GM13976 (cell line): ENCODE measurements at places on chromosomes 5 and 9.

- DNase-seq, result no peak
Observed at GRCh38 chr9:110069326-110070248, 138.4 kb downstream of the C9orf152 start.

GRCh38 chr5:130992095-130992494 is 173.0 kb downstream of the HINT1 start:
- DNase-seq, result no peak

GRCh38 chr9:135960411-135961276 is 529 bp downstream of the UBAC1 start:
- DNase-seq, result peak; percentile 59

DNA sequence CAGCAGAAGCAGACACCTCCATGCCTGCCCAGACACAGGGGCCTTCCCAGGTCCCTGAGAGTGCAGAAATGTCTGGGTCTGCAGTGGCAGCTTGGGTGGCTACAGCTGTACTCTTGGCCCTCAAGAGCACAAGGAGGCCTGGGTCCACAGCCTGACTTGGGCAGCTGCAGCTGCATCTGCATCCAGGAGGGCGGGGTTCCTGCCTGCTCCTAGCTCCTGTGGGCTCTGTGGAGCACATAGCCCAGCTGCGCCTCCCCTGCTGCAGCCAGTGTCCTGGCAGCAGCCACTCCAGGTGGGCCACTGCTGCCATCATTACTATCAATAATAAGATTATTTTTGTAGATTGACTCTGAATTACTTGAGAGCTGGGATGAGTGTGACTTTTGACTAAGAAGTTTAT is 162.0 kb upstream of the PTCH1 start:
- DNase-seq, result no peak

DNA sequence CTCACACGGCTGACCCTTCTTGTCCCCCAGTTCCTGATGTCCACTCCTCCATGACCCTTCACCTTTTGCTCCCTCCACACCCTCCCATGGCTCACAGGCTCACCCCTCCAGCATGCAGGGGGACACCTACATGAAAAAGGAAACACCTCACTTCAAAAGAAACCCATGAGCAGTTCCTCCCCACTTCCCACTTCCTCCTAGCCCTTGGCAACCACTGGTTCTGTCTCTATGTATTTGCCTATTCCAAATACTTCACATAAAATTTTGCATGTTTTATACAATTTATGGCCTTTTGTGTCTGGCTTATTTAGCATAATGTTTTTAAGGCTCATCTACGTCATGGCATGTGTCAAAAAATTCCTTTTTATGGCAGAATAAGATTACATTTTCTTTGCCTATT is 100.2 kb upstream of the S1PR3 start:
- no peak for DNase-seq

DNA sequence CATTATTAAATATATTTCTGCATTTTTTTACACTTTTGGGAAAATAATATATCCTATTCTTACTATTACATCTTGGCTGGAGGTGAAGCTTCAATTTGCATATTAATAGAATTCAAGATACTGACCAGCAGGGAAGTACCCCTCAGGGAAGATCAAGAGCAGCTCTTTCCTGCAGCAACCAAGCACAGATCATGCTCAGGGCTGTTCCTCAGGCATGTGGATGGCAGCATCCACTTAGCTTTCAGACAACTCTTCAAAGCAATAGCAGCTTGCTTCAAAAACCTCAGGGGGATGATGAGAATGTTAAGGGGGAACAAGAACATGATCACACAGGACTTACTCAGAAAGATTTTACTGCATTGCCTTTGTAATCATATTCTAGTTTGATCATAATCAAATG is 731.8 kb downstream of the SEMA5A start:
- no peak for DNase-seq

GRCh38 chr9:13755551-13755950 is 476.1 kb upstream of the MPDZ start:
- no peak for DNase-seq

DNA sequence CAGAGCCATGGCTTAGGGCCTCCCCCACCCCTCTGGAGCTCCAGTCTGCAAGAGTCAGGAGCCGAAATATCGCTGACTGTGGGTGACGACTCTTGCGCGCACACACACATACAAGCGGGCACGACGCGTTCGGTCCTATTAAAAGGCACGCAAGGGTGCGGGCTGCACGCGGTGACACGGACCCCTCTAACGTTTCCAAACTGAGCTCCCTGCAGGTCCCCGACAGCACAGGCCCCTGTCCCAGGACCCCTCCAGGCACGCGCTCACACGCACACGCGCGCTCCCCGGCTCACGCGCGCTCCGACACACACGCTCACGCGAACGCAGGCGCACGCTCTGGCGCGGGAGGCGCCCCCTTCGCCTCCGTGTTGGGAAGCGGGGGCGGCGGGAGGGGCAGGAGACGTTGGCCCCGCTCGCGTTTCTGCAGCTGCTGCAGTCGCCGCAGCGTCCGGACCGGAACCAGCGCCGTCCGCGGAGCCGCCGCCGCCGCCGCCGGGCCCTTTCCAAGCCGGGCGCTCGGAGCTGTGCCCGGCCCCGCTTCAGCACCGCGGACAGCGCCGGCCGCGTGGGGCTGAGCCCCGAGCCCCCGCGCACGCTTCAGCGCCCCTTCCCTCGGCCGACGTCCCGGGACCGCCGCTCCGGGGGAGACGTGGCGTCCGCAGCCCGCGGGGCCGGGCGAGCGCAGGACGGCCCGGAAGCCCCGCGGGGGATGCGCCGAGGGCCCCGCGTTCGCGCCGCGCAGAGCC is at the start of gene GRIN1:
Gene GRIN1, plus strand, starts transcription at position 433 of the 746 bp plus-strand sequence. CDS start 333 bp downstream, outside the sequence.
- DNase-seq, result no peak

GRCh38 chr5:119021149-119021732 is 32.9 kb upstream of the DTWD2 start:
- DNase-seq, result no peak

DNA sequence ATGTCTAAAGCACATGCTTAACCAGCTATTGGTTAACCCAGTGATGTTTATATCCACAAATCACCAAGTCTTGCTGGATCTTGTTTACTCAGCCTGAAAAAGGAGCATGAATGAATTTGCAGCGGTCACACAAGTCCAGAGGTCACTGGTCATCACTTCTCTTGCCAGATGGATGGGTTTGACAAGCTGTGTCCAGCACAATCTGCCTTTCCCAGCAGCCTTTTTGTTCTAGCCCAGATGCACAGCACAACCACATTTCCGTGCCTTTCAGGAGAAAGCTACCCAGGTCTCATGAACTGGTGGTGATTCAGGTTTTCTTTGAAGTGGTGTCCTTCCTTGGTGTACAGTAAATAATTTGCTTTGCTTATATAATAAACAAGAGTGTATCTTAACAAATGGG is 32.1 kb downstream of the TMEM252 start:
- no peak for DNase-seq

DNA sequence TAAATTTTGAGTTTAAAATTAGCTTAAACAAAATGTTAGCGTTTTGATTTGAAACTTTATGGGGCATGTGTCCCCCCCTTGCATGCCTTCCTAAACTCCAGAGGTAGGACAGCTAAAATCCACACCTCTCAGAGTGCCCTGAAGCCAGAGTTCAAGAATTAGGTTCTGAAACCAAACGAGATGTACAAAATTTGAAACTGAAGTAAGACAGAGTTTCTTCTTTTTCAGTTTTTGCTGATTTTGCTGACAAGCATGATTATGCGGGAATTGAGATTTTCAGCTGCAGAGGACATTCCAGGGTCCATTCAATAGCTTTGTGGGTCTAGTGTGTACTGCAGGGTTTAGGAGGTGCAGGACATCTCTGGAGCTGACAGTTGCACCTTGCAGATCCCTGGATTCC is 17.1 kb upstream of the LOX start:
- no peak for DNase-seq

DNA sequence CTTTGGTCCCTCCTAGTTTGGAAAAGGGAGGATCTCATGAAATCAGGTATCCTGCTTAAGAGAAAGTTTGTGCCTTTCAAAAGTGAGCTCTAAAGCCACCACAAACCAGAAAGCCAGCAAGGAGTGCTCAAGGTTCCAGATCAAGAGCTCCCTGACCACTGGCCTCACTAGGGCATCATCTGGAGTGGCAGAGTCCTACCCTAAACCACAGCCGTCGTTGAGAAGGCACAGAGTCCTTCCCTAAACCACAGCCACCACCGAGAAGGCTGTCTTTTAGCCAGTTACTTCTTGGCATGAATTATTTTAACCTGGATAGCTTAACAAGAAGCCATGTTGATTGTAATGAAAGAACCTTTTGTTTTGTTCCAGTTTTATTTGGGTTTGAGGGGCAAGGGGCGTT is 102.9 kb downstream of the FRMD3 start:
- no peak for DNase-seq

DNA sequence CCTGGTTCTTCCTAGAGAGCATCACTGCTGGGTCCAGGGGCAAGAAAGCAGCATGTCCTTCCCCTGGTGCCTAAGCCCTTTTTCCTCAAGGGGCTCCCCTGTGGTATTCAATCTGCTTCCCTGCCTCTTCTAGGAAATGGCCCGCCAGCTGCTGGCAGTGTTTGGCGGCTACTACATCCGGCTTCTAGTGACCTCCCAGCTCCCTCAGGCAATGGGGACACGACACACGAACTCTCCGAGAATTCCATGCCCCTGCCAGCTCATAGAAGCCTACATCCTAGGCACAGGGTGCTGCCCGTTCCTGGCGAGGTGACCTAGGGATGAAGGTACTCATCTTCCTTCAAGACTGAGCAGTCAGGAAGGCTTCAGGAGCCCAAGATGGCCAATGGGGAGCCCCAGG is 14.6 kb downstream of the TEX53 start:
- no peak for DNase-seq

DNA sequence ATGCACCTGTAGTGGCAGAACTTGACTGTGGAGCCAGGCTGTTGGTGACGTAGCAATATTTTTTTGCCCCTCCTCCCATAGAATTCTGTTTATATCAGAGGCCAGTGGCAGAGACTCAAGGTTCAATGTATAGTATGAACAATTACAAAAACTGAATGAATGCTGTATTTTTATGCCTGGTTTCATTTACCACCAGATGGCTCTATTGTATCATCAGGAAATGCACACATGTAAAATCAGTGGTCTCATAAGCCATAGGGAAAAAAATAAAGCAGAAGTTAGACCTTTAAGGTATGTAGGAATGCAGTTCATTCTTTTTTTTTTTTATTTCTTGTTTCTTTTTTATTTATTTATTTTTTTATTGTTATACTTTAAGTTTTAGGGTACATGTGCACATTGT is 43.6 kb downstream of the CCDC192 start:
- peak; percentile 37 for DNase-seq

GRCh38 chr5:139954462-139954861 is 88.6 kb downstream of the NRG2 start:
- no peak for DNase-seq

- DNase-seq, result peak; percentile 59
Observed at GRCh38 chr5:122756264-122756911, 18.5 kb upstream of the SNX2 start.

- DNase-seq, result no peak
Observed at GRCh38 chr9:96217294-96217707, 84.7 kb downstream of the HSD17B3 start.

- DNase-seq, result no peak
Observed at GRCh38 chr5:39073767-39074016, 507 bp downstream of the RICTOR start.

DNA sequence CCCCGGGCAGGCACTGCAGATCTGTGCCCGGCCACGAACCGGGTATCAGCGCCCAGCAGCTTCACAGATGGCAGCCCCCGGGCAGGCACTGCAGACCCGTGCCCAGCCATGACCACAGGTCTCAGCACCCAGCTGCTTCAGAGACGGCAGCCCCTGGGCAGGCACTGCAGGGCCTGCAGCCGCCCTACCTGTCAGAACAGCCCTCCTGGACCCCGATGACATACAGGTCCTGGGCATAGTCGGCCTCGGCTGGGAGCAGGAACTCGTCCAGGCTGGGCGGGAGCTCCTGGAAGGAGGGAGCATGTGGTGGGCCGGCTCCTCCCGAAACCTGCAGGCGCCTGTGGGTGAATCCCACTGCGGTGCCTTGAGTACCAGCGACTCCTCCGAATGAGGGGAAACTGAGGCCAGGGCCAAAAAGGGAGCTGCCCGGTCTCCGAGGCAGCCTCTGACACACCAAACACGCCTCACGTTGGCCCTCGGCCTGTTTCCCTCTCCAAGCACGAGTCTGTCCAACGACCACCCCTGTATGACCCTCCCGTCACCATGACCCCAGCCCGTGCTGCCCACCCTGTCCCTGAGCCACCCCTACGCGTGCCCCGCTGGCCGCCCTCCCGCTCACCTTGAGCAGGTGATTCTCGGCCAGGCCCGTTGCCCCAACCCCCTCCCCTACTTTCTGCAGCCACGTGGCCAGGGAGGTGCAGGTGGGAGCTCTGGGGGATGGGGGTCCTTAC is 5.6 kb downstream of the INPP5E start:
- DNase-seq, result no peak

DNA sequence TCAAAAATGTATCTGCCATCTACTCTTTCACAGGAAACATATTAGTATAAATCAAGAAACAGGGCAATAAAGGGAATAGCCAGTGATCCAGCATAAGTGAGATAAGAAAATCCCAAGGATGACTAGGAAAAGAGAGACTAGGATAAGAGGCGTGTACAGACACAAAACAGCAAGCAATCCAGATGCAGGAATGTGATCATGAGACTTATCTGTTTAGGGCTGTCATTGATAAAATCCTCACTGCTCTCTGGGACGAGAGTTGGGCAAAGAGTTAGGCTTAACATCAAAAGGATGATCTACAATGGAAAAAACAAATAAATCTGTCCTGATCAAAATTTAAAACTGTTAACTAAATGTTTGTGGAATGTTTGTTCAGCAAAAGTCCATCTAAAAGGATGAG is 1156.8 kb upstream of the C9orf72 start:
- DNase-seq, result no peak

DNA sequence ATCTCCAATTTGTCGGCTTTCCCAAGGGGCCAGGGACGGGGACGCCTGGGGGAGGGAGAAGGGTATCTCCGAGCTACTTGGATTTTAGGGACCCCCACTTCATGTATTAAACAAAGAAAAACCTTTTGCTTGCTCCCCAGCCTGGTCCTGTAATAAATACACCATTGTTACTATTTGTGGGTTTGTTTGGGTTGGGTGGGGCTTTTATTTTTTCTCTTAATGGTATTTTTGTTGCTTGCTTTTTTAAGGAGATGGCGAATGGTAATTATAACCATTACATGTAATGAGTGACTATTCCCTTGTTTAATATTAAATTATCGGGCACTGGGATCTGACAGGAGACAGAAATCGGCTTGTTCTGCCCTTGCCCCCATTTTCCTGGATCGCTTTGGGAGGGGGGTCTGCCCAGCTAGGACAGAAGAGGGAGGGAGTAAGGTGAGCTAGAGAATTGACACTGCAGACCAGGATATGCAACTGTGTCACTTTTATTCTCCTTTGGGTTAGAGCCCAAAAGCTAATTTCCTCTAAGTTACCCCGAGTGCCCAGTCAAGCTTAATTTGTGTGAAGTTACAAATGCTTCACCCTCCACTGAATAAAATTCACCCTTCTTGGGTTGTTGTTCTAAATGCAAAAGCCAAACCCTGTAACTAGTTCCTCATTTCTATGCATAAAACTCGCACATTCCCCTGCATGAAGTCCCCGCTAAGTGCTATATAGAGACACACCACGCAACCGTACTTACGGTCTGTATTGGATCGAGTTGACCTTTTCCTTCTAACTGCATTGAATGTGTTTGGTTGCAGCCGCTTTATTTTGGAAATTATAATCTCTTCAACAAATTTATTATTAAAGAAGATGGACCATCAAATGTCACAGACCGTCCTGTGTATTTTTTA is 1.6 kb upstream of the ZNF608 start:
- no peak for DNase-seq

- peak; percentile 44 for DNase-seq
Observed at GRCh38 chr9:109477258-109478050, 20.7 kb downstream of the PTPN3 start.

- DNase-seq, result no peak
Observed at GRCh38 chr9:136671254-136671614, 8.5 kb downstream of the EGFL7 start.
